ENCODE measurements at places on chromosomes 1 and 21.

GRCh38 chr21:45905196-45905595 lies 76.4 kb upstream of the COL6A1 start:
- no peak for DNase-seq

DNA sequence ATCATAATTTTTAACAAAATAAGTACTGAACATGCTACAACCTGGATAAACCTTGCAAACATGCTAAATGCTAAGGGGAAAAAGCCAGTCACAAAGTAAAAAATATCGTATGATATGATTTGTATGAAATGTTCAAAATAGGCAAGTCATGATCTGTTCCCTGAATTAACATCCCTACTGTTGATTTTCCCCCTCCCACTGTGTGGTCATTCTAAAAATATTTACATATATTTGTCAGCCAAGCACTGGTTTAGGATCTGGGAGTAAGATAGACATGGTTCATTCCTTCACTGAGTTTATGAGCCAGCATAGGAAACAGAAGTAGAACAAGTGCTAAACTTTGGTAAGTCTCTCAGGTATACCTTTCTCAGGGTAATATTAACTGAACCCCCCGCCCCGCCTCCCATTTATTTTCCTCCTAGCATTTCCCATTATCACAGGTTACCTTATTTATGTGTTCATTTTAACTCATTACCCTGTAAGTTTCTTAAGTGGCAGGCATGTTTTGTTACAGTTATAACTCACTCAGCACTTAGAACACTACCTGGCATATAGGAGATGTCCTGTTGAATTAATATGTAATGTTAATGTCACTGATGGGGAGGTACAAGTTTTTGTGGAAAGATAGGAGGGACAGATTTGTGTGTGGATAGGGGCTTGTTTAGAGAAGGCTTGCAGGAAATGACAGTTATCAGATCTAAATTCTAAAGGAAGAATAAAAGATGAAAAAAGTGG lies 12.3 kb downstream of the UQCRH start:
- DNase-seq: no peak

- DNase-seq: no peak
Observed at GRCh38 chr1:180567654-180568053, 8.9 kb downstream of the OVAAL start.

GRCh38 chr1:78619803-78620579 lies at the start of gene IFI44L:
Gene IFI44L, plus strand, starts transcription at chr1:78620448. Its CDS starts 7,468 bp downstream, at chr1:78627916.
- DNase-seq: peak; percentile 33

- no peak for DNase-seq
Observed at GRCh38 chr1:203176273-203177035, 828 bp upstream of the MYBPH start.

- peak; percentile 48 for DNase-seq
Observed at GRCh38 chr1:94903280-94904009, 23.5 kb downstream of the CNN3 start.

GRCh38 chr1:188128761-188129160 lies 1300.0 kb downstream of the PLA2G4A start:
- peak; percentile 3 for DNase-seq

DNA sequence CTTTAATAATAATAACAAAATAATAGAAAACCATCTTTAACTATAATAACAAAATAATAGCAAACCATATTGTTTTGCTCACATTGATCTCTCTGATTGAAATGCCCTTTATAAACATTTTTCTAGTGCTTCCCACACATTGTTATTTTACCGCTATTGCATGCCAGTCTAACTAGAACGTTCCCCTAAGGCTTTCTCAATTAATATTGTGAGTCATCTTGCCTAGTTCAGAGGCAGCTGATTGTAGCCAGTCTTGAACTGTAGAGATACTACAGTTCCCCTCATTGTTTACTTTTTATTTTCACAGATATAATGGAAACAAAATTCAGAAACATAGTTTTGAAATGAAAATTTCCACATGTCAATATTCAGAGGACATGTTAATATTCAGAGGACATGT lies 192.3 kb upstream of the ADGRL4 start:
- peak; percentile 29 for DNase-seq

DNA sequence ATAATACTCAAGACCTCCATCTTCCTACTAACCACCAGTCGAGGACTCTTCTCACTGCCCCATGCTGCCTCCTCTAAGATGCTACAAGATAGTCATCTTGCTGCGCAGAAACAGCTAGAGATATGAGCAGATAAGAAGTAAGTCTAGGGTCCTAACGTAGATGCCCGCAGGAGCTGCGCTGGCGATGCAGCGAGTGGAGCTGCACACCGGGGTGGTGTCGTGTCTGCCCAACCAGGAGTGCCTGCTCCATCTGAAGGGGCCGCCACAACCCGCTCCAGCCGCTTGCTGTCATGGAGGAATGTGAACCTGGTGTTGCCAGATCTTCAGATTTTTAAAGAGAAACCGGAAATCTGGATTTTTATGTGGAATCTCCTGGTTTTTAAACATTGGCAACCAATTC lies 175.1 kb downstream of the VPS13D start:
- DNase-seq: no peak

DNA sequence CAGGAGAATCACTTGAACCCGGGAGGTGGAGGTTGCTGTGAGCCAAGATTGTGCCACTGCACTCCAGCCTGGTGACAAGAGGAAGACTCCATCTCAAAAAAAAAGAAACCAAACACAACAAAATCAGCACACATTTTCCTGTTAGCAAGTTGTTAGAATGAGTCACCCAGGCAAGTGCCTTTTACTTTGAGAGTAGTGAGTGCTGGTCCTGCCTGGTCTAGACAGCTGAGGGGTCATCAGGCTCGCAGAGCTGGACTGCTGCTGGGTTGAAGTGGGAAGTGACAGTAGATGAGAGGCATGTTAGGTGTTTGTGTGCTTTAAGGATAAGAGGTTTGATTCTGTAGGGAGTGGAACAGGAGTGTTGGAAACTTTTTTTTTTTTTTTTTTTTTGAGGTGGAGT lies 31.9 kb downstream of the GNPAT start:
- DNase-seq: peak; percentile 48

DNA sequence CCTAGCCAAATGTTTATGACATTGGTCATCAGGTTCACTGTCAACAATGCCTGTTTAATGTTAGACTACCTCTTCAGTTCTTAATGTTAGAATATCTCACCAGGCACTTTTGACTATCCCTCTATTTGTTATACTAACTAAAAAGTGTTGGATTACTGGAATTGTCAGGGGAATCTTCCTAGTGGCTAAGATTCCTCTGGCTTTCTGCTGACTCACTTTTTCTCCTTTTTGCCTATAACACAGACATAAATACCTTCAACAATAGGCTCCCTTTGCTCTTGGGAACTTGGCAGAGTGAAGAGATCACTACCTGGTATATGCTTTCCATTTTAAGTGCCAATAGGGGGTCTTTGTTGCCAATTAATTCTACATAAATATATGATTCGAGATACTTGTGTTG lies 68.5 kb downstream of the TMEM200B start:
- DNase-seq: no peak

DNA sequence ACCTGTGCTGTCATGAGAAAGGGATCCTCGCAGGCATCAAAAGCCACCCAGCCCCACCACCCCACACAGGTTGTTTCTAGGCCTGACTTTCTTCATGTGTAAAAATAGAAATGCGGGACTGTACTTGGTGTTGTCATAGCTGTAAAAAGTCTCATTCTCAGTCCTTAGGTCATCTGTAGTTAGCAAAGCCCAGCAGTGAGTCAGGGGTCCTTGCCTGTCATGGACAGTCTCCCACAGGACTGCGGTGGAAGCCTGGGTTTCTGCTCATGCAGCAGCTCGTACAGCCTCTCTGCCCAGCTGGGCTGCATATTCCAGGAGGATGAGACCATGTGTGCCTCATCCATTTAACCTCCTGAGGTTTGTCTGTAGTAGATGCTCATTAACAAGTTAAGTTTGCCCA lies 58.2 kb downstream of the MRPS6 start:
- no peak for DNase-seq

- DNase-seq: peak; percentile 32
Observed at GRCh38 chr1:171245458-171246064, 2.7 kb upstream of the FMO1 start.

GRCh38 chr1:50492142-50492541 lies 68.9 kb upstream of the DMRTA2 start:
- DNase-seq: no peak

DNA sequence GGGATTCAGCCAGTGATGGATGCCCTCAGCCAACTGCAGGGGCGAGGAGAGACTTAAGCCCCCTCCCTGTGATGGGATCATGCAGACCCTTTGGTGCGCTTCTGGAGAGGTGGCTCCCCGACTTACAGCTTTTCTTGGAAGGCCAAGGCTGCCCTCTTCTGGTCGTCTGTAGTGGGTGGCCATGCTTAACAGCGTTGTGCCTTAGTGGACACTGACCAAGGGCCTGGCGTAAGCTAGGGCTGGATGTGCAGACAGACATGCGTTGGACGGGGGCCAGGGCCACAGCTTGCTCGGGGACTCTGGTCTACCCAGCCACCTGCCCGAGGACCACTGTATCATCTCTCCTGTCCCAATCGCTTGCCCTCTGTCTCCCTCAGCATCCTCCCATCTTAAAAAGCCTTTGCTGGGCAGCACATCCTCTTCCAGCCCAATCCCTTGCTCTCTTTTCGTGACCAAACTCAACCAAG lies 5.5 kb downstream of the AZIN2 start:
- peak; percentile 64 for DNase-seq
